ENCODE measurements at places on chromosomes 7 and 10.

DNA sequence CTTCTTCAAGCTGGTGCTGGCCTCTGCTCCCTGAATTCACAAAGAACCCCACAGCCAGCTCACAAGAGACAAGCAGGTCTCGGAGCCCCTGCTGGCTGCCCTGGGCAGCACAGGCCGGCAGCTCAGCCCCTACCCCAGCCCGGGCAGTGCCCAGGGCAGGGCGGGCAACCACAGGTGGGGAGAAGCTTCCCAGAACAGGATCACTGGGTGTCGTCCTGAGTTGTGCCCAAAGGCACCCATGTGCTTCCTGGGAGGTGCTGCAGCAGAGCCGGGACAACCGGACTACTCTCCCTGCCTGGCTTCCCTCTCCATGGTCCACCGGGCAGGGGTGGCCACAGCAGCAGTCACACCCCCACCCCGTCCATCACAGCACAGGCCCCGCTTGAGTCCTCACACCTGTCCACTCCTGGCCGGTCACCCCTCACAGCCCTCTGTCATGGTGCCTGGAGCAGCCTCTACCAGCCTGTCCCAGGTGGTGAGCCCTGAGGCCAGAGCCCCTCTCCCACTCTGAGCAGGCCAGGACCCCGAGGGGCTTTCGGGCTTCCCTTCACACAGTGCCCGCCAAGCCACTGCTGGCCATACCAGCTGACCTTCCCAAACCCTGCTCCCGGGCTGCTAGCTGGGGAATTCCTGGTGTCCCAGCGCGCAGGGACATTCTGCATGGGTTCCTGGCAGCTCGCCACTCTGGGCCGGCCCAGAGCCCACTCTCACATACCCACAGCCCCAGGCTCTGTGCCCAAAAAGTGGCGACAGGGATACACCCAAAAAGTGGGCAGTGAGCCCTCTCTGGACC, 3.1 kb downstream of the RASGEF1A start:
- no peak for DNase-seq

GRCh38 chr7:92873776-92874175, 37.4 kb upstream of the CDK6 start:
- DNase-seq, result no peak

DNA sequence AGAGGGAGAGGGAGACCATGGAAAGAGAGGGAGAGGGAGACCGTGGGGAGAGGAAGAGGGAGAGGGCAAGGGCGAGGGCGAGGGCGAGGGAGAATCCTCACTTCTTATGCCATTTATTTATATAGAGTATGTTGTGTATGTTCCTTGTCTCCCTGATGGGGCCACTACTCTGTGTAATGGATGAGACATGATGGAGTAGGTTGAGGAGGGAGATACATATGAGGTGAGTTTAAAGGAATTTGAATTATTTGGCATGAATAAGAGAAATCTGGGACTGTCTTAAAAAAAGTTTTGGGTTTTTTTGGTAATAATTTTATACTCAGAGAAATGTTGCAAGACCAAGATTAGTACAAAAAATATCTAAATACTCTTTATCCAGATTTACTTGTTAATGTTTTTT, 20.1 kb downstream of the CCSER2 start:
- DNase-seq, result no peak

GRCh38 chr10:5040781-5041470, 37.3 kb upstream of the AKR1C2 start:
- DNase-seq, result no peak

GRCh38 chr10:113049881-113050280, 99.8 kb downstream of the TCF7L2 start:
- DNase-seq, result no peak

DNA sequence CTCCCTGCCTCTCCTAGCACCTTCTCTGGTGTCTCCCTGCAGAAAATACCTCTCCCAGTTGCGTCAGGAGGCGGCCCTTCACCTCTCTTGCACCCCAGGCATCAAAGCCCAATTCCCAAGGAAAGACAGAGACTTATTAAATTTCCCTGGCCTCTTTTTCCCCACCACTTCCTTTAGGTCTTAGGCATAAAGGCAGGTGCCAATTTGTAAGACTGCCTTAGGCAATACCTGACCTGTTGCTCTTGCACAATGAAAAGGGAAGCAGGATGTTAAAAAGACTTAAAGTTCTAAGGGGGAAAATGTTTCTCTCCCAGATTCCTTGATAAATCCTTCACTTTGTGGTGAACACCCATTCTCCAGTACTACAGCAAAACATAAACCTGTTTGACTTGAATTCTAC, 186.7 kb downstream of the SLC25A13 start:
- DNase-seq, result no peak

DNA sequence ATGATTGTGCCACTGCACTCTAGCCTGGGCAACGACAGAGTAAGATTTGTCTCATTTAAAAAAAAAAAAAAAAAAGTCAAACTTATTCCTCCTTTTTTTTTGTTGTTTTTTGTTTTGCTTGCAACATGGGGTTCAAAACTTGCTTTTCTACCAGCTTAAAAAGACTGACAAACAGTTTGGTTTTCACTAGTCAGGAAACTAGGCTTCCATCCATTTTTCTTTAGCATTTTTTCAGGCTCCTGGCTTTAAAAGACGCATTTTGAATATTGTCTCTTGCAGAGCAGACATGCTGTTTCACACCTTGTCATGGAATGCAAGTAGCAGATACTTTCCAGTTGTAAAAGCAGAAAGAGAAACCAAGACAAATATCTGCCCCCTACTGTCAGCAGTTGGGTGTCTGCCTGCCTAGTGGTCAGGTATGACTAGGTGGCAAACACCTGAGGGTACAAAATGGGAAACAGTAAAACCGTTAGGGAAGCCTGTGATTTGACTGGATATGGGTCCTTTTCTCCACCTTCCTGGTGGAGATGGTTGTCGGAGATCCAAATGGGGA, 139.9 kb downstream of the CCDC71L start:
- no peak for DNase-seq

DNA sequence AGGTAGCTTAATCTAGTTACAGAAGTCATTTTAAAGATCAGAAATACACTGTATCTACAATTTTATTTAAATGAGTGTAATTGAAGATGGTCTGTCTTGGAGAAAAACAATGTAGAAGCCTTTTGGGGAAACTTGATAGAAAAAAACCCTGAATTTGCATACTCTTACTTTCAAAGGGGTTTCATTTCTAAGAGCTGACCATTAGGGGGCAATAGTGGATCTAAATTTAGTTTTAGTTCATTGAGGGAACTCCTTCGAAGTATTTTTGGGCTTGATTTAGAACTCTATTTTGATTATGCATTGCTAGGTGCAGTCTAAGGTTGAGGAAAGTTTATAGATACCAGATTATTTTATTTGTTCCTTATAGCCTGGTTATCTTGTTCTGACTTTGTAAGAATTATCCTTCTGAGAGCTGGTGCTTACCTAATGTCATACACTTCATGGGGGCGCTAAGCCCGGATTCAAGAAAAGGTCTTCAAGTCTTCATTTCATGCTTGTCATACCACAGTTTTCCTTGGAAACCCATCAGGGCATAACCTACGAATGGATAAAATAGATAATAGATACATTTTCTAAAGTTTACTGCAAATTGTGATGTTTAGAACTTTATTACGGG, 69.1 kb upstream of the MXI1 start:
- DNase-seq, result no peak

- no peak for DNase-seq
These were observed 20.8 kb downstream of the LOXL4 start for GRCh38 chr10:98246911-98247805.

DNA sequence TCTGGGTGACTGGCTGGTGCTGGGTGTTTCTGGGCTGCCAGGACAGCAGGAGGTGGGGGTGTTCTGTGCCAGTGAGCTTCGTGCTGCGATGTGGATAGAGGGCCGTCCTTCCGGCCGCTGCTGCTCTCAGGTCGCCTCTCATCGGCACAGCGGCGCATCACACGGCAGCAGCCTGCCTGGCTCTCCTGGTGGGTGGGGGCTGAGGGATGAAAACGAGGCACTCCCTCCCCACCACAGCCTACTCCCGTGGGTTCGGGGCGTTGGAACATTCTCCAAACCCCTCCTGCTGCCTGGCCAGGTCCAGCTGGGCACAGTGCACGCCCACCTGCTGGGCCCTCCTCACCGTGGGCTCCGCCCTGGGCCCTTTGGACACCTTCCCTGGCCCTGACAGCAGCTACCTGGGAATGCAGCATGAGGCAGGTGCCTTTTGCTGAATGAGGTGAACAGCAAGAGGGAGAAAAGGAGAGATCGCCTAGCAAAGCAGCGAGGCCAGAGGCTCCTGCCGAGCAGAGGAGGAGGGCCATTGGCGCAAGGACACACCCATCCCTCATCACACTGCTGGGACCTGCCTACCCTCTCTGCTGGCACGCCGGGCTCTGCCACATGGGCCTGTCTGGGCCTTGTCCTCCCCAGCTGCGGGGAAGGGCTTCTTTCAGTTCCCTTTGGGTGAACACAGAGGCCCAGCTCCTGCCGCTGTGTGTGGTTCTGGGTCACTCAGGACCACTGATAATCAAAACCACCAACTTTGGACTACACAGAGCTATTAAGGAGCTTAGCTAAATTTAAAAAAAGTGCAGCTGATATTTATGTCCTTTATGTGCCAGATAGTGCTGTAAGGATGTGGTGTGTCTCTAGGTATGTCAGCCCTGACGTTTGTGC, 33.4 kb downstream of the INPP5A start:
- DNase-seq, result no peak

DNA sequence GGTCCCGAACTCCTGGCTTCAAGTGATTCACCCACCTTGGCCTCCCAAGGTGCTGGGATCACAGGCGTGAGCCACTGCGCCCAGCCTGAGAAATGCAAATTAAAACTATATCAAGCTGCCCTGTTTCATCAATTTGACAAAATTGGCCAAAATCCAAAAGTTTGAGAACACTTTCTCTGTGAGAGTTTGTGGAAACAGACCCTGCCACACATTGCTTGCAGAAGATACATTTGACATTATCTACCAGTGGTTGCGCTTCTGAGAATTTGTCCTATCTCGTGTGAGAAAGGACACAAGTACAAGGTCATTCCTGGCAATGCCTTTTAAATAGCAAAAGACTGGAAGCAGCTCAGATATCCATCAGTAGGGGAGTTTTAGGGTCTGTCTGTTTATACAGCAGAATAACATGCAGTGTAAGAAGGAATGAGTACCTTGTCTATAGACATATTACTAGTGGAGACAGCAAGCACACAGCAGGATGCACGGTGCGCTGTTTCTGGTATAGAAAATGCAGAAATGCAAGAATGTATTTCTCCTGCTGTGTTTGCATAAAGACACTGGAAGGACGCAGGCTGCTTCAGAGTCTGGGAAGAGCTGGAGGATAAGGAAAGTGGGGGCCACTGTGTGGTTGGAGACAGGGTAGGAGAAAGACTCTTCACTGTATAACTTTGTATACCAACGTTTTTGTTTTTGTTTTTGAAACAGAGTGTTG, 4.3 kb downstream of the LHPP start:
- DNase-seq, result no peak

GRCh38 chr7:140992422-140992821, 22.3 kb downstream of the MRPS33 start:
- DNase-seq, result no peak

DNA sequence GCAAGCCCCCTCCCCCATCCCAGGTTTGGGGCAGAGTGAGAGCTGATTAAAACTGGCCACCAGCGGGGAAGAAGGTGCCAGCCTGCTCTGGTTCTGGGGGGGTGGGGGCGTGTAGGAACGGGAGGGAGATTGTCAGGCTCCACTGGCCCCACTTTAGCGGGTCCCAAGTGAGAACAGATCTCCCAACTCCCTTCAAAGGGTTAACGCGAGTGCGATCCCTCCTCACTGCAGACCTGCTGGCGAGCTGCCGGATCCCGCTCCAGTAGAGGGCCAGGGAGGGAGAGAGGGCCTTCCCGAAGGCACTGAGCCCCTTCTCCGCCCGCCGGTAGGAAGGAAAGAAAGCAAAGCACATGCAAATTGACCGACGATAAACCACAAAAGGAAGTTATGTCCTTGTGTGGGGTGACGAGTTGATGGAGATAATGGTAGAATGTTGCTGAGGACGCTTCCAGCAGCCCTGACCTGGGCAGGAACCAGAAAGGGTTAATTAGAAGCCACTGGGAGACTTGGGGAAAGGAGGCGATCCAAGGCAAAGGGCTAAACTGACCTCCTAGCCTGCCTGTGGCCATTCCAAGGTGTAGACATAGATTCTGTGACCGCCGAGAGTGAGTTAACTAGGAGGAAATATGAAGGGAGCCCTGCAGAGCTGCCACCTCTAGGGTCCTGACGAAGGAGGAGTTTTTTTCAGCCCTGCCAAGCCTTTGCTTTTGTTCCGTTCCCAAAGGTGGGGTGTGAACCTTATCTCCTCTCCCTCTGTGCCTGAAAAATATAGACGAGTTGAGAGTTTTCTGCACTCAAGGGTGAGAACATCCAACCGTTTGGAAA, 1.5 kb downstream of the NRG3 start:
- DNase-seq, result no peak

GRCh38 chr10:62894156-62894555, 78.0 kb upstream of the EGR2 start:
- DNase-seq, result no peak

GRCh38 chr10:115572740-115573455, 479.7 kb downstream of the ATRNL1 start:
- DNase-seq, result no peak

DNA sequence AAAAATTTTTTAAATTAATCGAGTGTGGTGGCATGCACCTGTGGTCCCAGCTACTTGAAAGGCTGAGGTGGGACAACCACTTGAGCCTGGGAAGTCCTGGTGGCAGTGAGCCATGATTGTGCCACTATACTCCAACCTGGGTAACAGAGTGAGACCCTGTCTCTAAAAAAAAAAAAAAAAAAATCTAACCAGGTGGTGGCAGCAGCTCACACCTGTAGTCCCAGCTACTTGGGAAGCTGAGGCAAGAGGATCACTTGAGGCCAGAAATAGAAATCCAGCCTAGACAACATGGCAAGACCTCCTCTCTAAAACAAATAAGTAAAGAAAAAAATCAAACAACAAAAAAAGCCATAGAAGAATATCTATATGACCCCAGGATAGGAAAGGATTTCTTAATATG, 3.6 kb upstream of the MYOF start:
- no peak for DNase-seq

DNA sequence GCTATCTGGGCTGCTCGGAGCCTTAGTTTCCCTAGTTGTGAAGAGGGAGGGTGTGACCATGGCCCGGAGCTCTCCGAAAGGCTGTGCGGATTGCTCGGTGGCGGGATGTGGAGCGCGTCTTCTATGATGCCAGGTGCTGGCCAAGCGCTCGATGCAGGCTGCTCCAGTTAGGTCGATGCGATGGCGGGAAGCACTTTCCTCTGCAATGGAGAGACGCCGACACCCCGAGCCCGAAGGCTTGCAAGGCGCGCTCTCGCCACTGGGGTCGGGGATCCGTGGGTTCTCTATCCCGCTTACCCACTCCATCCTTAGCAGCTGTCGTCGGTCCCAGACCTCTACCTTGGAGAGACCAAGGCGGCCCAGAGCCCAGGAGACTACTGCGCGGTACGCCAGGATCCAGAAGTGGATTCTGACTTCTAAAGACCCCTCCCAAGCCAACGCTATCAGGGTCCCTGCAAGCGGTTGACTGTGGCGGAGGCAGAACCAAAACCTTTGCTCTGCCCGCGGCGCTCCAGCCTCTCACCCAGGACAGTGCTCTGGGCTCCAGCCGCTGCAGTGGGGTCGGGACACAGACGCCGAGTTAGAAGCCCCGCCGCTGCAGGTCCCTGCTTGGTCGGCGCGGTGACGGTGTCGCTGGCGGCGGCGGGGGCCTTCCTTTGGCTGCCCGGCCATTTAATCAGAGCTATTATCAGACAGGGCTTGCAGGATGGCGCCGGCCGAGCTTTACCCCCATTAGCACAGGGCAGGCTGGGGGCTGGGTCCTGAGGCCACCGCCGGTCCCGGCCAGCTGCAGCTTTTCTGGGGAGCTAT, 7.8 kb upstream of the TBX20 start:
- no peak for DNase-seq

GRCh38 chr7:142885311-142886230, at the start of gene TRPV6:
TRPV6 (minus strand) TSS chr7:142885745.
- DNase-seq, result no peak
